ENCODE measurements at places on chromosomes 7 and 10.

- DNase-seq, result peak; percentile 56
Observed at GRCh38 chr7:7696458-7697119, 21.8 kb downstream of the RPA3 start.

- no peak for DNase-seq
Observed at GRCh38 chr7:70812511-70812910, 319.4 kb upstream of the GALNT17 start.

GRCh38 chr7:128938544-128939074 lies 882 bp downstream of the IRF5 start:
- DNase-seq, result no peak

GRCh38 chr10:124983321-124983720 lies 41.4 kb downstream of the ZRANB1 start:
- peak; percentile 37 for DNase-seq

DNA sequence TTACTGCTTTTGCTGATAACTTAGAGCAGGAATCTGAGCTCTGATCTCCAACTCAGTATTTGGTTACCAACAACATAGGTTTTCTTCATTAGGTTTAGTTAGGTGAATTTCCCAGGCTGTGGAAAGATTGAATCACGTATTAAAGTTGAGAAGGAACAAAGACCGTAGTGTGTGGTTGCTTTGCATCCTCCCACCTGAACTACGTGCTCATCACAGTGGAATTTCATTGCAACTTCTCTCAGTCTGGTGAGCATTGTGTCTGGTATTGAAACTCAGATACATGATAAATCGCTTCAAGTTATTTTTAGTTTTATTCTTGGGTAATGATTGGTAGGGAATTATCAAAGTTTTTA lies 139.4 kb upstream of the AKR1E2 start:
- peak; percentile 55 for DNase-seq

GRCh38 chr7:142131439-142132185 lies 20.1 kb downstream of the MGAM2 start:
- DNase-seq, result no peak

DNA sequence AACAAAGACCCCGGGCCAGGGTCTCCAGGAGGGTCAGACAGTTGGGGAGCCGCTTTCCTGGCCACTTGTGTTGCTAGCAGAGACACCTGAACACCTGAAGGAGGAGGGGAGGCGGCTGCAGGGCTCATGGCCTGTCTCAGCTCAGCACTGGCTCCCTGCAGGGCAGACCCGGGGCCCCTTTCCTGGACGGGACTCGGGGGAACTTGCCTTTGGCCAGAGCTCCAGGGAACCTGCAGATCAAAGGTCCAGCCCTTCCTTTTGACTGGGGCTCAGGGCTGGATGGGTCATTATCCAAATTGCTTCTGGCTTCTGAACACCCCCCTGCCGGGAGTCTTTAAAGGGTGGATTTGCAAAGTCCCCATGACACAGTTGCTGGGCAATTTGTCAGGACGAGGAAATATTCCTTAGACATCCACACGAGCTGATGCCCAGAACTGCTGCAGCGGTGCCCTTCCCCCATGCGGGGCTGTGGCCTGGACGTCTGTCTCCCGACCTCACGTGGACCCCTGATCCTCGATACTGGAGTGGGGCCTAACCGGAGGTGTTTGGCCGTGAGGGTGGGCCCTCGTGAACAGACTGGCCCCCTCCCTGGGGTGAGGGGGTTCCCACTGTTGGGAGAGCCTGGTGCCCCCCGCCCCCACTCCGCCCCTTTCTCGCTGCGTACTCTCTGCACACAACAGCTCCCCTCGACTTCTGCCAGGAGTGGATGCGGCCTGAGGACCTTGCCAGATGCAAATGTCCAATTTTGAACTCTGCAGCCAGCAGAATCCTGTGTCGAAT lies 194.3 kb downstream of the ELFN1 start:
- DNase-seq, result no peak

- DNase-seq, result no peak
Observed at GRCh38 chr7:650339-651031, 76.0 kb upstream of the DNAAF5 start.

GRCh38 chr10:91875779-91876178 lies 33.5 kb downstream of the FGFBP3 start:
- no peak for DNase-seq

DNA sequence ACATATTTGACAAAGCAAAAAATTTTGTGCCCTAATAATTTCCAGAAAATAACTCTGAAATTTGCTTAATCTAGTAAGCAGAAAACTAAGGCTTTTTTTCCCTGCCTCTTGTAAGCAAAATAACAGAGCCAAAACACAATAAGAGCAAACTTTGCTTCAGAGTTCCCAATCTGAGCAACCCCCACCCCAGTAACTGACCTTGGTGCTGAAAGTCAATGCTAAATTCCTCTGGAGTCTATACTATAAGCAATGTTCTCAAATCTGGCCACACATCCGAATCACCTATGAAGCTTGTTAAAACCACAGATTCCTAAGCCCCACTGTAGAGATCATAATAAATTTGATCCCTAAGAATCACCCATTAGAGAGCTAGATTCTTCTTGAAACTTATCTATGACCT lies 150.5 kb downstream of the ELAPOR2 start:
- no peak for DNase-seq

DNA sequence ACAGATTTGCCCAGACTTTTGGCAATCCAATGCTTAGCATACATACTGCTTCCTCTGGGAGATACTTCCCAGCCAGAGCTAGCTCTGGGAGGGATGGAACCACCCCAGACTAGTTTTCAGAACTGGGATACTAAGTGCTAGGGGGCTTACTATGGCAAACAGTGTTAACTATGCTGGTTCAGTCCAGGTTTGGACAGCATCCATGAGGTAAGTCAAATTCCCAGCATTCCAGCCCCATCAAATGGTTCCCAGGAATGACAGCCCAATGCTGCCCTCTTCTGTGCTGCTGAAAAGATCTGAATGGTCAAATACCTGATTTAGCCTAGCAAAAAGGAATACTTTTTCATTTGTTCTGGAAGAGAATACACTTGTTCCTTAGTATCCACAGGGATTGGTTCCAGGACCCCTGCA lies 141.7 kb upstream of the CCDC6 start:
- peak; percentile 17 for DNase-seq

- DNase-seq, result no peak
Observed at GRCh38 chr10:86319676-86320075, 46.9 kb downstream of the GRID1 start.

DNA sequence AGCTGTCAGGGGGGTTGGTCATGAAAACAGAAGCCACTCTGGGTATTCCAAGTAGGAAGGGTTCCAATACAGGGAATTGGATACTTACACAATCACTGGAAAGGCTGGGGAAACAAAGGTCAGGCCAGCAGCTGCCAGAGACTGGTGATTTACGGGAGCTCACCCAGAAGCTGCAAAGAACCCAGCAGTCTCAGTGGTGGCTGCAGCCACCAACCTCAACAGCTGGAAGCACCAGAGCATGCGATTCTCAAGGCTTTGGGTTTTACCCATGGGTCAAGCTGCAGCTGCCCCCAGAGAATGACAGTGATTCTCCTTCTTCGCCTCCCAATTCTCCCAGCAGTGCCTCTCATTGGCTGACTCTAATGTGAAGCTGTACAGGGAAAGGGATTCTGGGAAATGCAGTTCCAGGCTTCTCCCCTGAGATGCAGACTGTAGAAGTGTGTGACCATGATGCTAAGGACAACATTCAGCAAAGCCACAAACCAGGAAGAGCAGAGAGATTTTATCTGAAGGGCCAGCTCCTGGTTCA lies 107.2 kb upstream of the TCF7L2 start:
- DNase-seq, result no peak

- DNase-seq, result no peak
Observed at GRCh38 chr7:28064437-28064836, 116.2 kb downstream of the JAZF1 start.

GRCh38 chr10:14683256-14683655 lies 91.4 kb downstream of the FAM107B start:
- DNase-seq, result no peak

GRCh38 chr7:70836279-70836678 lies 295.7 kb upstream of the GALNT17 start:
- no peak for DNase-seq

DNA sequence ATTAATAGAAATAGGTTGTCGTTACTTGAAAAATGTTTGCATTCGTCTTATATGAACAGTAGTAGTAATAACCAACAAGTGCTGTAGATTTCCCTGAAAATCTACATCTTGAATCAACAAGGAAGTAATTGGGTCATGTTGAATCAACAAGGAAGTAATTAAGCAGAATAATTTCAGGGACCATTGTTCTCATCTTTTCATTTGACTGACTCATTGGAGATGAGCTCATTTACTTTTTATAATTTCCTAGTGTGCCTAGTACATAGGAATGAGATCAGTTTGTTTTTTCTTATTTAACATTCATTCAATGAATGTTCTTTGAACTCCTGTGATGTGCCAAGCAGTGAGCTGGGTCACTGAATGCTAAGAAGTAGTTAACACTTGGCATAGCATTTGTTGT lies 8.2 kb downstream of the CLDN12 start:
- DNase-seq, result peak; percentile 12
